ENCODE measurements at places on chromosomes 2 and 18.

DNA sequence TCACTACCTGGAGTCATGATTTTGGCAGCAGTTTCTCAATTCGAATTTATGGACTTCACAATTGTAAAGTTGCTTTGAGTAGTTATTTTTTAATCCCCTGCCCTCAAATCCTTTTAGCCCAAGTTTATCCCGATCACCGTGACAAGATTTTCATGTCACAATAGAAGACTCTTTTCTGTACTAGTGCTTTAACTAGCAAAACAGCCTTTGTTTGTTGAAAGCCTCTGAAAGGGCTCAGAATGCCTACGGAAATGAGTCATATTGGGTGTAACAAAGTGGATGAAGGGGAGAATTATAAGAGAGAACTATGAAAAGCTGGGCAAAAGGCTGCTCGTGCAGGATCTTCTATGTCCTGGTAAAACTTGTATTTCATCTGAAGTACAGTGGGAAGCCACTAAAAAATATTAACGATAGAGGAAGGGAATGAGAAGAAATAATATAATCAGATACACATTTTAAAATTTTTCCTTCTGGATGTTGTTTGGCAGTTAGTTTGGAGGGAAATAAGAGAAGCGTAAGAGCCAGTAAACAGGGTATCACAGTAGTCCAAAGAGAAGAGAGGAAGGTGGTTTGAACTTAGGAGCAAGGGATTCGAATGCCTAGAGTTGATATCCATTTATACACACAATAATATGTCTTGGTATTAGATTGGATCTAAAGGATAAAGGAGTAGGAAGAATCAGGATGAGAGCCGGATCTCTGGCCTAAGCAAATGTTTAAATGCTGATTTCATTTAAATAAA, 114.9 kb downstream of the GALNT13 start:
- DNase-seq = no peak

- no peak for DNase-seq
Measured at GRCh38 chr2:64166637-64167420, 22.6 kb upstream of the PELI1 start.

DNA sequence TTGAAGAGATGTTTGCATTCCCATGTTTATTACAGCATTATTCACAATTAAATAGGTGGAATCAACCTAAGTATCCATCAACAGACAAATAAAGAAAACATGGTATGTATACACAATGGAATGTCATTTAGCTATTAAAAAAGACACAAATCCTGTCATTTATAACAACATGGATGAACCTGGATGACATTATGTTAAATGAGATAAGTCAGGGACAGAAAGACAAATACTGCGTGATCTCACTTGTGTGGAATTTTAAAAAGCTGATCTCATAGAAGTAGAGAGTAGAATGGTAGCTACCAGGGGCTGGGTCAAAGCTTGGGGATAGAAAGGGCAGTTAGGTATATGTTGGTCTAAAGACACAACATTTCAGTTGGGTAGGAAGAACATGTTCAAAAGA, 376.3 kb downstream of the EPHA4 start:
- DNase-seq = no peak

DNA sequence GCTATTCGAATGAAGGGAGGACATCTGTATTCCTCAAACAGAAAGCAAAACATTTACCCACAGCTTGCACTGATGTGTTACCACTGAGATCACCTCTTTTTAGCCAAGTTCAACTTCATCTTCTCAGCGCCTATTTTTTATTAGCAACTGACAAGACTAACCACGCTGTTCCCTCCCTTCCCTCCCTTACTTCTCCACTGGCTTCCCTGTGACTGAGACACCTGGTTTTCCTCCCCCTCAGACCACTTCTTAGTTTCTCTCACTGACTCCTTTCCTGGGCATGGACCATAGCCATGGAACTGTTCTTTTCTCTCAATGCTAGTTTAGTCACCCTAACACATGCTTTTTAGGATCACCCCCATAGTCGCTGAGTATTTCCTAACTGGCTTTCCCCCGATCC, 3.3 kb downstream of the L3MBTL4 start:
- DNase-seq = no peak
